ENCODE measurements at places on chromosomes 16 and 17. TPM values are rescaled to one million over a fixed set of nuclear protein-coding genes. Genes with fewer than 3 reads are reported as not detected.

The PLD2 gene
- total RNA-seq, result 40.2 TPM

The SIRT7 gene
- total RNA-seq, result 82.5 TPM

The KRTAP17-1 gene
- not detected for total RNA-seq

The SDR42E2 gene
- total RNA-seq, result 0.05 TPM
